ENCODE measurements at places on chromosomes 11 and 22.

DNA sequence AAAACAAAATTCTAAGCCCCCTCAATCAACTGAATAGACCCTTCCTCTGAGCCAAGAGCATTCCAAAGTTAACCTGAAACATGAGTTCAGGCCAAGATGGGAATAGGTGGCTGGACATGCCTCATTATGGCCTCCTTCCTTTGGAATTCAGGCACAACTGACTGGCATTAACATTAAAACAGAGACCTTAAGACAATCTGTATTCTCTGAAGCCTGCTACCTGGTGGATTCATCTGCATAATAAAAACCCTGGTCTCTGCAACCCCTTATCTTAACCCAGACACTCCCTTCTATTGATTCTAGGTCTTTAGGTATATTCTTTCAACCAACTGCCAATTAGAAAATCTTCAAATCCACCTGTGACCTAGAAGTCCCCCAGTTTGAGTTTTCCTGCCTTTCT, 66.3 kb downstream of the JRKL start:
- ATAC-seq = no peak

DNA sequence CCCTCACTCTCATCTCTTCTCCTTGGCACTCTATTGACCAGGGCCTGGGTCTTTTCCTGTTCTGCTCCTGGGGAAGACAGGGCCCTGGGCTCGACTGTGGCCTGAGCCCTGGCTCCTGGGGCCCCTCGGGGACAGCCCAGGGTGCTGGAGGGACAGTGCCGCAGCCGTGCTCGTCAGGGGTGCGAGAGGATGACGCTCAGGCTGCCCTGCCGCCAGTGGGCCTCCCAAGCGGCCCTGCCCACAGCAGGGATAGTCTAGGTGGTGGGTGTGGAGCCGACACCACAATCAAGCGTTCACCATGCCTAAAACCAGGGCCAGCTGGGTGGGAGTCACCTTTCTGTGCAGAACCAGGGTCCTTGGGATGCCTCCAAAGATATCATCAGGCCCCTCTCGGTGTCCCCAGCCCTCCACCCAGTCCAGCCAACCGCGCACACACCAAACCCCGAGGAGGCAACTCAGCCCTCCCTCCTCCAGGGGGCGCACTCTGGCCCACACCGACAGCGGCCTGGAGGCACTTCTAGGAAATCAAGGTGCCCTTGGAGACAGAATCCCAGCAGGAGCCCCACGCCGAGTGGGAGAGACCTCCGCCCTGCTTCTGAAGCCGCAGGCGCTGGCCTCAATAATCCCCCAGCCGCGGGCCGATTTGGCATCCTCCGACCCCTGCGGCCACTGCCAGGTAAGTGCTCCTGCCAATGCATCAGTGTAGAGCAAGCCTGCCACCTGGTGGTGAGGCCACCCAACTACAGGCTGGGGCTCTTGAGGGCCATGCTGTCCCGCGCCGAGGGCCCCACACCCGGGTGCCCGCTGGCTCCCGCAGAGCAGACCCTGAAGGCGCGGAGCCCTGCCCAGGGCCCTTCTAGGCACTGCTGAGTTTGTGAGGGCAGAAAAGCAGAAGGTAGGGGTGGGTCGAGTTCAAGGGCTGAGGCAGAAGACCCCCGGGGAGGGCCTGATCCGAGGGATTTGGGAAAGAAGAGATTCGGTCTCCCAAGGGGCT, 496.4 kb downstream of the BUD13 start:
- peak; percentile 89 for ATAC-seq

DNA sequence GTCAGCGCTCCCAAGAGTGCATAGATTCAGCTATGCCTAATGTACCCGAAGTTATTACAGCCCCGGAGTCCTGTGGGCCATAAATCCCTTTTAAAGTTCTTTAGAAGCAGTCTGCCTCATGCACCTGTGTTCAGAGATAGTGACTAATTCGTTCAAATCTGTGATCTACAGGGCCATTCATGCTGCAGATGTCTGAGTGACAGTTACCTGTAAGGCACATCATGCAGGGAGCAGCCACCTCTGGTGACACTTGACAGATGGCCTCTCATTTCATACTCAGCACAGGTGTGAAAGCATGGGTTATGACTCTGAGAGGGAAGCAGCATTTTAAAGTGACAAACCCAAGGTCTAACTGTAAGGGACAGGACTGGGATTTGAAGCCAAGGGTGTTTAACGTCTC, 2.4 kb upstream of the E2F8 start:
- no peak for ATAC-seq

DNA sequence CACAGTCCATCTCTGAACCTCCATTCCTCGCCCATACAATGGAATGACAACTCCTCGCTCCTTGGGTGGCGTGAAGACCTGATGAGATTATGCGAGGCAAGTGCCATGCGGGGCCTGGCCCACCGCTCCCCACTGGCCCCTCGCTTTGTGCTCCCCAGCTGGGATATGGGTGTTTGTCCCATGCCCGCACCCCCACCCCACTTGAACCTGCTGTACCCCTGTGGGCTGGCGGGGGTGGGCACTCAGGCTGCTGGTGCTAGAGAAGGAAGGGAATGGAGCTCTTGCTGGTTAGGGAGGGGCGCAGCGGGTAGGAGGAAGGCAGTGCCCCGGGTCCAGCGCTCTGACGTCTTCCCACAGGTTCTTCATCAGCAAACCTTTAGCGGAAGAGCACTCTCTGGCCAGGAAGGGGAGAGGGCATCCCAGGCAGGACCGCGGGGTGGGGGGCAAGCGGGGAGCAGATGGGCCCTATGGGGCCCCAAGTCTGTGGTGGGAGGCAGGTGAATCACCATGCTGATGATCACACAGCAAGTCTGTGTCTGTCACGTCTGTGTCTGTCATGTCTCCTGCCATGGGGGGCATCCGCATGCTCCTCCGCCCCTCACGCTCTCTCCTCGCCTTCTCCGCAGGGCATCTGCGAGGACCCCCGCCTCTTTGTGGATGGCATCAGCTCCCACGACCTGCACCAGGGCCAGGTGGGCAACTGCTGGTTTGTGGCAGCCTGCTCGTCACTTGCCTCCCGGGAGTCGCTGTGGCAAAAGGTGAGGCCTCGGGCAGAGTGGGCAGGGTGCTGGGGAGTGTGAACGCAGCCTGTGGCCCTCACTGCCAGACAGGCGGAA, 9.4 kb upstream of the OMP start:
- no peak for ATAC-seq

GRCh38 chr11:17387811-17388210, 648 bp downstream of the KCNJ11 start:
- ATAC-seq = no peak

Measured in motor neuron (in vitro differentiated cells).